Neural crest cell (in vitro differentiated cells): ENCODE measurements at places on chromosomes 4 and X. TPM values are rescaled to one million over a fixed set of nuclear protein-coding genes. Genes with fewer than 3 reads are reported as not detected.

DNA sequence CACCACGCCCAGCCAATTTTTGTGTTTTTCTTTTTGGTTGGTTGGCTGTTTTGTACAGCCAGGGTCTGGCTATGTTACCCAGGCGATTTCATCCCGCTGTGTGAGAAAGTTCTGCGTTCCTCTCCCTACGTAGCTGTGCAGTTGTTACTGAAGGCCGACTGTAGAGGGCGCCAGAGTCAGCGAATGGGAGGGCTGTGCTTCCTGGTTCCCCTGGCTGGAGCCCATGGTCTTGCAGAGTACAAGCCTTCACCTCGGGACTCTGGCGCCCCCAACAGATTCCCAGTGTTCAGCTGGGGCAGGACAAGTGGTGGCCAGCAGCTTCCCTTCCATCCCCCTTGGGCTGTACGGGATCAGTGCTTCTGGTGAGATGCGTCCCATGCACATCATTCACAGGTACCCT, 5.6 kb upstream of the CT45A1 start:
- peak; percentile 26 for DNase-seq
- H3K4me3 ChIP-seq, result no peak overlapping the region
- H3K27ac ChIP-seq, result no peak overlapping the region

GRCh38 chrX:93874554-93874953, 200.5 kb downstream of the FAM133A start:
- peak; percentile 65 for DNase-seq
- H3K4me3 ChIP-seq, result no peak overlapping the region

CTAG2 gene
- not detected in 2 replicates for total RNA-seq

DNA sequence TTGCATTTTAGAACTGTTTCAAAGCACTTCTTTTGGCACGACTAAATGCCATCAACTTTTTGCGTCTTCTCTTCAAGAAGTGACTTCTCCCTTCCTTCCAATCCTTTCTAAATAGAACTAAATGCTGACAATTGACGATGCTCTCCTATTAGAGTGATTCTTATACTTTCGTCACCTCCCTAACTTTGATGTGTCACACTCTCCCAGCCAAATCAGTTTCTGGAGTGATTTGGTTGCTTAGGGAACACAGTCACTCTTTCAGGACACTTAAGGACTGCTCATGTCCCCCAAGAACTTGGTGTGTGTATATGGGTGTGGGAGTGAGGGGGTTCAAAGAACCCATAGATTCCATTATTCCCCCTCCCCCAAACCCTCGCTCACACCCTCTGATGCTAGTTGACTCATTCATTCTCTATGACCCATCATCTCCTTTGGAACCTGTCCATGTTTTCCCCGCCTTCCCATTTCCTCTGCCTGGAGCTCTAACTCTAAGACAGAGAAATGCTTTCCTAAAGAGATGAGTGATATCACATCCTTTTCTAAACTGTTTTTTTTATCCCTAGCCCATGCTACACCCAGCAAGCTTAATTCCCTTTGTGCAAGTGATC, 26.8 kb upstream of the AREG start:
- H3K4me1 ChIP-seq, result no peaks in the 10 kb centered on the region
- no peaks in the 10 kb centered on the region for H3K36me3 ChIP-seq
- H3K4me3 ChIP-seq, result no peak overlapping the region

BANK1 gene
- 0.11 and 0.44 TPM in 2 replicates for total RNA-seq

DNA sequence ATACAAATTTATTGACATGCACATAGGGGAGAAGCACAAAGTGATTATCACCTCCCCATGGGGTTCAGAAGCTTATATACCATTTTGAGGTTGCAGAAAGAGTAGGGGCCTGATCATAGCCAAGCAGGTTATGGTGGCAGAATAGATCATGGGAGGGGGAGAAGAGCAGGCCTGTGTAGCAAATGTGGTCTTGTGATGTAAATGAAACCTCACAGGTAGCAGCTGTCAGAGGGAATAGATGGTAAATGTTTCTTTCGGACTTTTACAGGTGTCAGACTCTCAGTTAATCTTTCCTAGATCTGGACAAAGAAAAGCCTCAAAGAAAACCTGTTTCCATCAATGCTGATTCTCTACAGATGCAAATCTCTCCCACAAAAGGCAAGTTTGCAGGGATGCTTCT, 84.4 kb downstream of the CFAP299 start:
- H3K4me1 ChIP-seq, result no peaks in the 10 kb centered on the region
- no peak overlapping the region for H3K27ac ChIP-seq
- H3K36me3 ChIP-seq, result no peaks in the 10 kb centered on the region
- H3K27me3 ChIP-seq, result no peaks in the 10 kb centered on the region
- no peak for DNase-seq
- H3K4me3 ChIP-seq, result no peak overlapping the region
